ENCODE measurements at places on chromosomes 1 and 21. TPM values are rescaled to one million over a fixed set of nuclear protein-coding genes. Genes with fewer than 3 reads are reported as not detected.

Gene LCA5L
- total RNA-seq, result 0.87 TPM

DNA sequence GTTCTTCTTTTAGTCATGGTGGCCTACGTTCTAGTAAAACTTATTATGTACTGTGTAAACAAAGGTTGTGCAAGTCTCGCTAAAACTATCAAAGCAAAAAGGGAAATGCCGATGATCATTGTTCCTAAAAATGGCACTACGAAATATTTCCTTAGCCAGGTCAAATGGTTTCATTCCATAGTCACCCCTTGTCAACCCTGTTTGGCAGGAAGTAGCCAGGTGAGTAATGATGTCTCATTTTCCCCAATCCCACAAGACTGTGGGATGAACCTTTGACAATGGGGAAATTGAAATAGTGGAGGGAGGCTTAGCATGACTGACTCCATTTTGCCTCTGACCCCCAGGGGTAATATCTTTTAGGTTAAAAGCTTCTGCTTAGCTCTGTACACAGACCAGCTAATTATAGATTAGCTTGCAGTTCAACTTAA lies 5.6 kb upstream of the REN start:
- H3K27ac ChIP-seq, result no peak overlapping the region
- H3K36me3 ChIP-seq, result no peaks in the 10 kb centered on the region

GRCh38 chr1:67804710-67805109 lies 28.6 kb downstream of the GNG12 start:
- peaks cover 15% of the 10 kb centered on the region for H3K4me1 ChIP-seq
- H3K27me3 ChIP-seq, result no peaks in the 10 kb centered on the region
- H3K36me3 ChIP-seq, result no peaks in the 10 kb centered on the region
- H3K4me3 ChIP-seq, result no peak overlapping the region

DNA sequence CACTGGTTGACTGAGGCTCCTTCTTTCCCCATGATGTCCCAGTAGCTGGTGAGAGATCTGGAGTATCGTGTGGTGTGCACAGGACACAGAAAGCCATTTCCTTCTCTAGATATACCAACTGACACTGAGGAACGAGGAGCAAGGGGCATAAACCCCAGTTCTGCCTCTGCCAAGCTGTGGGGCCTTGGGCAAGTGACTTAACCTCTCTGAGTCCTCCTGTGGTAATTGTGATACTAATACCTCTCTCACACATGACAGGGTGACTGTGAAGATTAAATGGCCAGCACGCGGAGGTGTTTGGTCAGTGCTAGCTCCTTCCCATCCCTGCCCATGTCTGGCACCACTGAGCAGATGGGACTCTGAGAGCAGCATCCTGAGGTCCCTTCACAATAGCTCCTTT lies 26.3 kb upstream of the TCEA3 start:
- H3K36me3 ChIP-seq, result no peaks in the 10 kb centered on the region
- no peak overlapping the region for H3K4me3 ChIP-seq
- no peak for DNase-seq
- H3K27ac ChIP-seq, result no peak overlapping the region
- H3K27me3 ChIP-seq, result no peaks in the 10 kb centered on the region

DNA sequence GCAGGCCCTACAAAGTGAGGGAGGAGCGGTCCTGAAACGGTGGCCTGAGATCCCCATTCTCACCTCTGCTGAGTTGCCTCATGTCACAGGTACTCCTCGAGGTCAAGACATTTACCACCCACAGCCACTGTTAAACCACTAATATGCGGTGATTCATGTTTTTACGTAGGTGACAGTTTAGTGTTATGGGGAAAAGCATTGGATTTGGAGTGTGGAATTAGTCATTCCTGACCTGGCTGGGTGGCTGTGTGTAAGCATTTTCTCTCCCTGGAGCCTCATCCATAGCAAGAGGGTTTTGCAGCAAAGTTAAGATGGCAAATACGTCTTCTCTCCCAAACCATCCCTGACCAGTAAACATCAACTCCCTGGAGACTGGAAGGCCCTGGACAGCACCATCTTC lies 57.8 kb upstream of the KCNJ6 start:
- no peak overlapping the region for H3K27ac ChIP-seq
- H3K36me3 ChIP-seq, result no peaks in the 10 kb centered on the region
- no peak for DNase-seq
- 0 out of 2 replicates have a peak, but pooled peaks cover 2% of the 10 kb centered on the region for H3K27me3 ChIP-seq
- H3K4me3 ChIP-seq, result no peak overlapping the region
- H3K4me1 ChIP-seq, result no peaks in the 10 kb centered on the region

DNA sequence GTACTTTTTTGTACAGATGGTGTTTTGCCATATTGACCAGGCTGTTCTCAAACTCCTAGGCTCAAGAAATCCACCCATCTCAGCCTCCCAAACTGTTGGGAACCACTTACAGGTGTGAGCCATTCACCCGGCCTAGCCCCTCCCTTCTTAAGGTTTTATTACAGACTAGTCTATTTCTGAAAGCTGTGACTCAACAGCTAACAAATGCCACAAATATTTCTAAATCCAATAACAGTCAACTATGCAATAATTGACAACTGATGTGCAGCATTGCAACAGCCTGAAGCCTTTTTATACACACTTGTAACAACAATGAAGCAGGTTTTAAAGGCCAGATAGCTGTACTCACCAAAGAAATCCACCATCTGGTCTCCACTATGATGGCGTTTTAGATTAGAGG lies 51.4 kb downstream of the GRIK1 start:
- no peak overlapping the region for H3K27ac ChIP-seq
- H3K4me1 ChIP-seq, result no peaks in the 10 kb centered on the region
- no peaks in the 10 kb centered on the region for H3K27me3 ChIP-seq

- H3K4me3 ChIP-seq, result no peak overlapping the region
- peaks cover 41% of the 10 kb centered on the region for H3K4me1 ChIP-seq
- peak overlapping the region; percentile 75 for H3K27ac ChIP-seq
- no peaks in the 10 kb centered on the region for H3K27me3 ChIP-seq
Observed at GRCh38 chr1:9410737-9411297, 118.1 kb downstream of the SPSB1 start.

DNA sequence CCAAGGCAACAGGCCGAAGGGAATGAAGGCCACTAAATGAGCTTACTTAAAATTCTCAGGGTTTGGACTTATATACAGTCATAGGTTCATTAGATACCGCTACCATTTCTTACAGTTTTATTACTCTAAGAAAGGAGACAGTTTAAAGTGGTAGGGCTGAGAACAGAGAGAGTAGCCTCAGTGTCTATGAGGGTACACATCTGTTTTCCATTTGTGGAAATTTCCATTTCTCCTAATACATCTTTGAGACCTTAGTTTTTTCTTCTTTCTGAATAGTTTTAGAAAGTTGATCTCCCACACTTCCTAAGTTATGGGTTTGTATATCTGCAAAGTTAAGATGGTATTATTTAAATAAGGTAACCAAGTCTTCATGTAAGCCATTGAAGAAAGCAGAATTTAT lies 1279.1 kb downstream of the NCAM2 start:
- H3K4me3 ChIP-seq, result no peak overlapping the region
- H3K27ac ChIP-seq, result no peak overlapping the region
- H3K36me3 ChIP-seq, result no peaks in the 10 kb centered on the region
- DNase-seq, result no peak

- no peak overlapping the region for H3K27ac ChIP-seq
- H3K36me3 ChIP-seq, result no peaks in the 10 kb centered on the region
- DNase-seq, result no peak
- no peak overlapping the region for H3K4me3 ChIP-seq
Observed at GRCh38 chr21:43303275-43304178, 123.4 kb downstream of the SIK1 start.

- H3K4me1 ChIP-seq, result peaks cover 5% of the 10 kb centered on the region
- DNase-seq, result no peak
Observed at GRCh38 chr1:186680245-186681061, at the start of gene PTGS2. TSS of gene PTGS2 (minus strand) at chr1:186680423. CDS start at chr1:186680290, 133 bp downstream.

Gene PALMD
- 0.05 TPM for total RNA-seq

GRCh38 chr1:224392411-224393249 lies 36.0 kb downstream of the CNIH4 start:
- no peak for DNase-seq
- H3K4me3 ChIP-seq, result no peak overlapping the region
- no peaks in the 10 kb centered on the region for H3K27me3 ChIP-seq
- peaks cover 73% of the 10 kb centered on the region for H3K36me3 ChIP-seq
- no peak overlapping the region for H3K27ac ChIP-seq

GRCh38 chr1:94792473-94793295 lies 27.5 kb upstream of the SLC44A3 start:
- no peak overlapping the region for H3K4me3 ChIP-seq
- no peaks in the 10 kb centered on the region for H3K4me1 ChIP-seq
- no peak overlapping the region for H3K27ac ChIP-seq
- H3K27me3 ChIP-seq, result no peaks in the 10 kb centered on the region

- no peaks in the 10 kb centered on the region for H3K27me3 ChIP-seq
- no peak overlapping the region for H3K4me3 ChIP-seq
- H3K36me3 ChIP-seq, result no peaks in the 10 kb centered on the region
- no peak for DNase-seq
- H3K4me1 ChIP-seq, result no peaks in the 10 kb centered on the region
Observed at GRCh38 chr1:232327899-232328298, 302.0 kb downstream of the SIPA1L2 start.

Gene CR1
- total RNA-seq, result not detected

DNA sequence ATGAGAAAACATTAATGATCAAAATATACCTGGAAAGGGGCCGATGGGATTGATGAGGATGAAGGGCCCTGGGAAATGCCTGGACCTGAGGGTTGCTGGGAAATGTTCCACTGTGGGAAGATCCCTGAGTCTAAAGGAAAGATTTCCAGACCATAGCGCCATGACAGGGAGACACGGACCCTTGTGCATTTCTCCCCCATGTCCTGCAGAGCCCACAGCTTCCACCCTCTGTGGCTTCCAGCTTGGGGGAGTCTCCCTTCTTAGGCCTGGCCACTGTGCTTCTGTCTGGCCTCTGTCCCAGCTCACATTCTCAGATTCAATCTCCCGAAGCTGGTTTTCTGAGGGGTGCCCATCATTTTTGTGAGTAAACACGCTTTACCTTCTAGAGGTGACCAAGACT lies 1.0 kb upstream of the PRAMEF12 start:
- no peak for DNase-seq
- H3K4me3 ChIP-seq, result no peak overlapping the region
- no peak overlapping the region for H3K27ac ChIP-seq
- no peaks in the 10 kb centered on the region for H3K4me1 ChIP-seq
- H3K36me3 ChIP-seq, result no peaks in the 10 kb centered on the region

- no peak overlapping the region for H3K4me3 ChIP-seq
- H3K4me1 ChIP-seq, result no peaks in the 10 kb centered on the region
- H3K27ac ChIP-seq, result no peak overlapping the region
Observed at GRCh38 chr1:47995306-47996050, 1.7 kb downstream of the TRABD2B start.

DNA sequence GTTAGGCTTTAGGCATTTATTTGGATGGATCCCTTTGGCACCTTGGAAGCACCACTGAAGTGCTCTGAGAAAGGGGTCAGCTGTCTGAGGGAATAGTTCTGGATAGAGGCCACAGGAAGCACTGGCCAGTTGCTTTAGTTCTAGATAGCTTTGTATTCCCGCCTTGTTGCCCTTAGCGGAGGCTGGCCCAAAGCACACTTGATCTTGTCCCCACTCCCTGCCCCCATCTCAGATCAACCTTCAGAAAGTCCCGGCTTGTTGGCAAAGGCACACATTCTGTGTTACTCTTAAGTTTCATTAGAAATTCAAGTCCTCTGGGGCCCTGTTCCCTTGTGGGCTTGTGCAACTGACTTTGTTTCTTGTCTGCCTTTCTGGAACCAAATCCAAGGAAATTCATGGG lies 15.2 kb upstream of the NBL1 start:
- H3K27me3 ChIP-seq, result no peaks in the 10 kb centered on the region
- no peaks in the 10 kb centered on the region for H3K4me1 ChIP-seq
- peaks cover 9% of the 10 kb centered on the region for H3K36me3 ChIP-seq
- no peak for DNase-seq
- no peak overlapping the region for H3K4me3 ChIP-seq

GRCh38 chr1:55650444-55650843 lies 435.3 kb upstream of the USP24 start:
- no peak overlapping the region for H3K27ac ChIP-seq
- H3K36me3 ChIP-seq, result no peaks in the 10 kb centered on the region
- H3K4me3 ChIP-seq, result no peak overlapping the region
- H3K27me3 ChIP-seq, result no peaks in the 10 kb centered on the region
- no peaks in the 10 kb centered on the region for H3K4me1 ChIP-seq

DNA sequence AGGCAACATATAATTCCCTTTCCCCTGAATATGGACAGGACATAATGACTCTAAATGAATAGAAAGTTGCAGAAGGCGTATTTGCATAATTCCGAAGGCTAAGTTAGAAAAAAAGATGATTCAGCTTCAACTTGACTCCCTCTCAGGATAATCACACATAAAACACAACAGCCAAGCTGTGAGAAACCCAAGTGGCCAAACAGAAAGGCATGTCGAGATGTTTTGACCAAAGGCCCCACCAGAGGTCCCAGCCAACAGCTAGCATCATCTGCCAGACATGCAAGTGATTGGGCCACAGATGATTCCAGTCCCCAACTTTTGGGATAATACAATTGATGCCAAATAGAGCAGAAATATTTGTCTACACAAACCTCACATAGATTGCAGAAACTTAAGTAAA lies 444.9 kb downstream of the LTN1 start:
- H3K36me3 ChIP-seq, result no peaks in the 10 kb centered on the region
- no peaks in the 10 kb centered on the region for H3K27me3 ChIP-seq
- DNase-seq, result no peak
- H3K4me1 ChIP-seq, result no peaks in the 10 kb centered on the region

- H3K36me3 ChIP-seq, result no peaks in the 10 kb centered on the region
- no peaks in the 10 kb centered on the region for H3K27me3 ChIP-seq
- no peak for DNase-seq
Observed at GRCh38 chr1:82153272-82153629, 352.5 kb downstream of the ADGRL2 start.

Gene TRIM67
- 0.08 TPM for total RNA-seq

DNA sequence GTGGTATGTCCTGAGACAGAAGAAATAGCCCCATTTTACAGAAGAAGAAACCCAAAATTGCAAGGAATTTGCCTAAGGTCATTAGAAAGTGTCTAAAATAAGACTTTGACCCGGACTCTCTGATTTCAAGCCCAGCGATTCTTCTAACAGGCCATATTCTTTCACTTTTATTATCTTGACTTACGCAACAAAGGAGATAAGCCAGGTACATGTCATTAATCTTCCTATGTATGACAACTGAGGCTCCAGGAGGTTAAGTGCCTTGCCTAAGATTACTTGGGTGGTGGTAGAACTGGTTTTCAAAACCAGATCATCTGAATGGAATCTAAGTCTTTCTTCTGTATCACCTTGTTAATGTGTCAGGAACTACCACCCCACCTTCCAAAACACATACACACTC lies 124.3 kb downstream of the PBX1 start:
- no peak overlapping the region for H3K27ac ChIP-seq
- no peak for DNase-seq
- no peak overlapping the region for H3K4me3 ChIP-seq
- H3K4me1 ChIP-seq, result no peaks in the 10 kb centered on the region
- no peaks in the 10 kb centered on the region for H3K36me3 ChIP-seq

- no peak for DNase-seq
- peaks cover 11% of the 10 kb centered on the region for H3K4me1 ChIP-seq
- H3K27ac ChIP-seq, result no peak overlapping the region
- no peak overlapping the region for H3K4me3 ChIP-seq
Observed at GRCh38 chr1:10940451-10940804, 72.0 kb upstream of the TARDBP start.

Gene NR1I3
- not detected for total RNA-seq

Gene PAX7
- not detected for total RNA-seq

Gene HTR1D
- total RNA-seq, result 3.5 TPM

Data from Panc1 (cell line).